ENCODE measurements at places on chromosomes 16 and 17.

GRCh38 chr17:76369804-76370203 is 14.6 kb upstream of the SPHK1 start:
- no peak for DNase-seq

DNA sequence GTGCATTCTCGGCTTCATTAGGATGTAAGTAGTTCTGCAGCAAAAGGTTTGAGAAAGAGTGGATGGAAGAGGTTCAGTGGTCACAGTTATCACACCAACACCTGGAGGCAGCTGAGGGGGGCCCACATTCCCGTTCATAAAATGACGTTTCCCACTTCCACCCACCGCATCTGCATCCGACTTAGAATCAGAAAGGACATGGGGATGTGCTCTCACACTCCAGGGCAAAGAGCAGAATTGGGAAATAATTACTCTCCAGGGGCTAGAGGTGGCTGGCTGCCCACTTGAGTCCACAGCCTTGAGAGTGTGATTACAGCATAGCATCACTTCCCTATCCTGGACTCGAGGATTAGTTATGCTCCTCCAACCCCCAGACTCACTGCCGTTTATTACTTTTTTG is 122.0 kb downstream of the CPPED1 start:
- no peak for DNase-seq

- no peak for DNase-seq
Observed at GRCh38 chr16:5062790-5063765, 2.7 kb downstream of the C16orf89 start.

GRCh38 chr16:85316321-85316919 is 204.1 kb upstream of the CIBAR2 start:
- peak; percentile 85 for DNase-seq

- DNase-seq = no peak
Observed at GRCh38 chr17:14760719-14761411, 460.0 kb downstream of the HS3ST3B1 start.

GRCh38 chr16:51896013-51896412 is 650.9 kb downstream of the TOX3 start:
- no peak for DNase-seq

- DNase-seq = no peak
Observed at GRCh38 chr17:82442643-82443464, 7.7 kb downstream of the CYBC1 start.

DNA sequence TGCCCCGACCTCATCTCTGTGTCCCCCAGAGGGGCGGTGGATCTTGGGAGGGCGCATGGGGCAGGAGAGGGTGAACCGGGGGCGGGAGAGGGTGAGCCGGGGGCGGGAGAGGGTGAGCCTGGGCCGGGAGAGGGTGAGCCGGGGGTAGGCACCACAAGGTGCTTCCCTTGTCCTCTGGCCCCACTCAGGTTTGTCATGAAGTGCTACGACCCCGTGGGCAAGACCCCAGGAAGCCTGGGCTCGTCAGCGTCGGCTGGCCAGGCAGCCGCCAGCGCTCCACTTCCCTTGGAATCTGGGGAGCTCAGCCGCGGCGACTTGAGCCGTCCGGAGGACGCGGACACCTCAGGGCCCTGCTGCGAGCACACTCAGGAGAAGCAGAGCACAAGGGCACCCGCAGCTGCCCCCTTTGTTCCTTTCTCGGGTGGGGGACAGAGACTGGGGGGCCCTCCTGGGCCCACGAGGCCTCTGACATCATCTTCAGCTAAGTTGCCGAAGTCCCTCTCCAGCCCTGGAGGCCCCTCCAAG is 18.9 kb downstream of the ASPSCR1 start:
- DNase-seq = no peak

- no peak for DNase-seq
Observed at GRCh38 chr16:17574256-17574655, 103.5 kb upstream of the XYLT1 start.

DNA sequence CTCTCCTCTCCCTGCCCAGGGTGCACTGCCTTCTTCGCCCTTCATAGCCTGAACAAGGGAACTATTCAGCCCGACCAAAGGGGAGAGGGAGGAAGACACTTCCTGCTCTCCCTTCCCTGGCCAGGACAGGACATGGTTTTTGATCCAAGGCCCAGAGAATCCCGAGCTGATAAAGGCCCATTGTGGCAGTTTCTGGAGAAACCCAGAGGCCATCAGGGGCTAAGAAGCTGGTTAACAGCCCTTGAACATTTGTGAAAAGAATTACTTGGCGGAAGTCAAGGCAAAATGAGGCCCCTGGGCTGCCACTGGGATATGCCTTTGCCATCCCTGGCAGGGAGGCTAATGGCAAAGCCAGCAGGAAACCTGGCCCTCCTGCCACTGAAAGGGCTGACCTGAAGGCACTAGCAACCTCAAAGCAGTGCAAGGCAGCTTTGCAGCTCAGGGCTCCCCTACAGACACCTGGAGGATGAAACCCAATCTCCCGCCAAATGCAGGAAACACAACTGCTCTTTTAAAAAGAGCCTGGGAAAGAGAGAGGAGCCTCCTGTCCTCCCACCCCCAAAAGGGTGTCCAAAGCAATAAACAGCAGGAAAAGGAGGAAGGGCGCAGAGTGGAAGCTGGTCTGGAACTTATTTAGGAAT is 12.6 kb downstream of the PHB1 start:
- no peak for DNase-seq

DNA sequence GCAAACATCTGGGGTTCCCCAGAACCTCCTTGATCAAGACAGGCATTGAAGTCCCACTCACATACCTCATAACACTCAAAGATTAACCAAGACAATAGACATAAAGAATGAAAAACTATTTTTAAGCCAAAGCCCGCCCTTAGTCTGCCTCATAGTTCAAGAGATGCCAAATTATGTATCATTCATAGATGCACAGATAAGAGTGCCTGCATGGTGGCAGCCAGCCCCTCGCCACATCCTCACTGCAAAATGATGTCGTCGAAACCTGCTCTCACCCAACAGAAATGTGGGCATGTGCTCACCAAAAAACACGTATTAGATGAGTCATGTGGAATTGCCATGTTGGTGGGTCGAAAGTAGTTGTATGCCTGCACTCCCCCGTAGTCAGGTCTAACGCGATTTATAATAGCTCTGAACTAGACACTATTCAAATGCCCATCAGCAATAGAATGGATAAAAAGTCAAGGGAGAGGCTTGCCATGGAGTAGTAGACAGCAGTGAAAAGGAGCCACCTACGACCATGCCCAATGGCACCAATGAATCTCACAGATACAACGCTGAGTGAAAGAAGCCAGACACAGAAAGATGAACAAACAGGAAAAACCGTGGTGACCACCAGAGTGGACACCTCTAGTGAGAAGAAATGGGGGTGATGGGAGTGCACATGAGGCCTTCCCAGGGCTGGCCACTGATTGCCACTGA is 64.8 kb downstream of the C16orf95 start:
- DNase-seq = no peak

- DNase-seq = no peak
Observed at GRCh38 chr16:58862334-58863021, 128.4 kb upstream of the GOT2 start.

GRCh38 chr17:30969989-30970830 is 629 bp upstream of the RNF135 start:
- peak; percentile 72 for DNase-seq

DNA sequence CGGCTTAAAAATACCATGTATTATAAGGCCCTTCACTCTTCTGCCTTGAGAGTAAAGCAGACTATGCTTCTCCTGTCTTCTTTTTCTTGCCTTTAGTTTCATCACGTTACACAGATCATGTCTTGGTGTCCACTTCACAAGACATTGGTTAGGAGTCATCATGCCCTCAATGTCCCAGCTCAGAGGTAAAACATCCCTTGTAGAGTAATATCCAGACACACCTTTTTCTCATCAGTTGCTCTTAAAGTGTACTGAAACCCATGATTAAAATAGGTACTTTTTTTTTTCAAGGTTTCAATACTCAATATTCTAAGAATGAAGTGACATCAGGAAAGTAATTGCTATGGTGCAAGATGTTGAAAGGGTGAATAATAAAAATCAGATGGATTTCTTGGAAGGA is 267.8 kb downstream of the PMP22 start:
- no peak for DNase-seq

DNA sequence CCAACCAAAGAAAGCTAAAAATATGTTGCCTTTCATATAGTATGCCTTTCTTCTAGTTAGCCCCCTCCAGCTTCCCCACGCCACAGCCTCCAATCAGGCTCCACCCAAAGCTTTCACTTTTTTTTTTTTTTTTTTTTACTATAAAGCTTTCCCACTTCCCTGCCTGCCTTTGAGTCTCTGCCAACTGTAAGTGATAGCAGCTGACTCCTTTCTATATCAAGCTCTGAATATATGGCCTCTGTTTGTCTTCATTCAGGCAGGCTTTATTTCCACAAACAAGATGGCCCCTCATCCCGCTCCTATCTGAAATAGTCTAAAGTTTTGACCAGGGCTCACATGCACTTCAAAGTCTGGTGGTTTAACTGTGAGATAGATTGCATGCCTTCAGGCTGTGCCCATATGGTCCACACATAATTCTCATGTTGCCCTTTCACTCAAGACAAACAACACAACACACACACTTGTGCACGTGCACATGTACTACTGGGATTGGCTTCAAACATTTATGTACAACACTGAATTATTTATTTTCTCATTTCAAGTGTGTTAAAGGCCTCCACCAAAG is 39.8 kb upstream of the DYNLRB2 start:
- DNase-seq = no peak

DNA sequence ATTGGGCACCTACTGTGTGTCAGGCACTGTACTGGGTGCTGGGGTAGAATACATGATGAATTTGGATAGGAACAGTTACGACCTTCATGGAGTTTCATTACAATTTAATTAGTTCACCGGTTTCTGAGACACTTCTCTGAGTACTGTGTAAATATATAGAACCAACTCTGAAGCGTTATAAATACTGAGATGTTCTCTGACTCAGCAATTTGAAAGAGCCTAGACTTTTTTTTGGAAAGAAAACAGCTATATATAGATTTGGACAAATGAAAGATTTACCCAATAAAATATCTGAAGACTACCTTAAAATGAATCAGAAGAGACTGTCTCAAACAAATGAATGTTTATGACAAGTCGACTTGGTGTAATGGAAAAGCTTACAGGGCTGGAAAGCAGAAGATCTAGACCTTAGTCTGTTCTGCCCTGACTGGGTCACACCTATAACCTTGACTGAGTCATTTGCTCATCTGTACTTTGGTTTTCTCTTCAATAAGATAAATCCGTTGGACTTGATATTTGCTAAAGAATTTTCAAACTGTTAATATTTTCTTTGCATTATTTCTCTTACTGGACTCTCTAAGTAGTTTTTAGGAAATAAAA is 4.6 kb upstream of the GAN start:
- DNase-seq = no peak

- no peak for DNase-seq
Observed at GRCh38 chr16:5019775-5020174, 14.0 kb downstream of the NAGPA start.

DNA sequence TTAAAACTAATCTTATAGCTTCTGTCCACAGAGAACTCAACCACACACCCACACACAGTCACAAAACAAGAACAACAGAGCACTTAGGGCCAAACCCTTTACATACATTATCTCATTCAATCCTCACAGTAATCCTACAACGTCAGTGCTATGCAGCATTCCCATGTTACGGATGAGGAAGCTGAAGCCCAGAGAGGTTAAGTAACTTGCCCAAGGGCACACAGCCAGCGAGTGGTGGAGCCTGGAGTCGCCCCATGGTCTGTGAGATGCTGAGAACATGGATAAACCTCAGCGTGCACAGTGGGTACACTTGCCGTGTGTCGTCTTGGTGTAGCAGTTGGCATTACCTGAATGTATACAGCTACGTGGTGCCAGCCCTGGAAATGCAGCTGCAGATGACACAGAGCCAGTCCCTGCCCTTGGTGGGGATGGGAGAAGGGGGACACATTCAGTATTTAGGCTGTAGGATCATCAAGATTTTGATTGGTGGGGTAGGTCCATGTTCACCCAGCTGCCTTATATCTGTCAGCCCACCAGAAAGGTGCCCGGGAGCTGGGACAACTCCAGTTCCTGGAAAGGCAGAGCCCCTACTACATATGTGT is 177.0 kb downstream of the IRF8 start:
- DNase-seq = no peak

DNA sequence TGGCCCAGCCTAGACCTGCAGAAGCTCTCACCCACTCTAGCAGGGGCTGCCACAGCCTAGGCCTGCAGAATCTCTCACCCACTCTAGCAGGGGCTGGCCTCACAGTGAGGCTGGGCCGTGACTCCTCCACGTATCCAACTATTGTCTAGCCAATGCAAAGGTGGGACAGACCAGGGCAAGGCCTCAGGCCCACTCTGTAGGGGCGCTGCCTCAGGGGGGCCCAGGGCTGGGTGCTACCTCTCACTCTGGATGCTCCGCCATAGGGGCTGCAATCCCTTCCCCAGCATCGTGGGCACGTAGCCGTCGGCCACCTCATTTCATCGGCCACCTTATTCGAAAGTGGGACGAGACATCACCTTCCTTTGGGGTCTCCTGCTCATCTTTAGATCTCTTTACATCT is 51.7 kb downstream of the RPH3AL start:
- no peak for DNase-seq

GRCh38 chr16:86199182-86199581 is 300.2 kb downstream of the IRF8 start:
- DNase-seq = no peak

- DNase-seq = no peak
Observed at GRCh38 chr17:61284174-61284573, 115.5 kb upstream of the TBX2 start.

GRCh38 chr17:2624292-2624731 is 30.9 kb downstream of the PAFAH1B1 start:
- no peak for DNase-seq

- DNase-seq = no peak
Observed at GRCh38 chr16:85781695-85782370, 17.5 kb downstream of the EMC8 start.

- DNase-seq = no peak
Observed at GRCh38 chr17:56616239-56616638, 22.7 kb downstream of the NOG start.

DNA sequence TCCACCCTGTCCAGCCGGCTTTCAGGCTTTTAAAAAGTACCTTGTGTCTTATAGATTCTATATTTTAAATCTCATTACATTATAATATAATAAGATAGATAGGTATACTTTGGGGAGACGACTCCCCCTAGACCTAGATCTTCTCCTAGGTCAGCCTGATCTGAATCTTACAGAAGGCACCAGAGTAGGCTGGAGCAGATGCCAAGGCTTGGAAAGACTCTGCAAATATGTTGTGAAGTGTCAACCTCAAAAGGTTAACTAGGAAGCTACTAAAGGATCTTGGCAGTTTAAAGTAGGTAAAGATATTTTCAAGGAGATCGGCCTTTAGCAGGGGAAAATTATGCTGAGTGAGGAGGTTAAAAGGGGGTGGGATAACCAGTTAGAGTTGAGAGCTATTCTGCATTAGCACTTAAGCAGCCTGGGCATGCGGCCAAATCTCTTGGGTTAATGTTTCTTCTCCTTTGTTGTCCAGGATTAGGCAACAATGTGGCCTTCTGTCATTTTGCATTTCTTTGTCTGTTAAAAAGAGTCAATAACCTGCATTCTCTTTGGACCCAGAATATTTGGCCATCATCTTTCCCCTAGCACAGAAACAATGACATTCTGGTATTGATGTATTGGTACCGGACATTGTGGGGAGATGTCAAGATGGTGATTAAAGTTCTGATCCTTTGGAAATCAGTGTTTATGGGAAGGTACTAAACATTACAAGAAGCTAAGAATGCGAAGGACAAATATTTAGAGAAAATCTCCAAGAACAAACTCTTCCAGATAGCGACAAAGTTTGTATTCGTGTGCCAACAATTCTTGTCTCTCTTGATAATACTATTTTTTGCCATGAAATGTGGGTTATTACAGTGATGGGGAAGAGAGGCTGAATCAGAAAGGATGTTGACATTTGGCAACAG is 51.2 kb upstream of the DHX40 start:
- no peak for DNase-seq

GRCh38 chr16:55515111-55515510 is 6.2 kb downstream of the LPCAT2 start:
- no peak for DNase-seq
